Endodermal cell (in vitro differentiated cells): ENCODE measurements at places on chromosomes 3 and 15. TPM values are rescaled to one million over a fixed set of nuclear protein-coding genes. Genes with fewer than 3 reads are reported as not detected.

DNA sequence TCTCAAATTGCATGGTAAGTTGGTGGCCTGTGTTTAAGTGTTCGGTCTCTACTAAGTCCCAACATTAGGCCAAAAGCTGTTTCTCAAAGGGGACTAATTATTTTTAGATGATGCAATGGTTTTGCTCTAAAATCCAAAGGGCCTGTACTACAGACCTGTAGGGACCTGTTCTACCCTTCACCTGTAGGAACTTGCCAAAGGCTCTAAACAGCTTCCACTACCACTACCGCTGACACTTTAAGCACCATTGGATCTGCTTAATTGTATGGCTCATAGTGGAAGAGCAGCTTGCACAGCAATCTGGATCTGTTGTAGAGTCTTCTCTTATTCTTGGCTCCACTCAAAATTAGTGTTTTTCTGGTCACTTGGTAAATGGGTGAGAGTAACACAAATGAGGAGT is 346.8 kb downstream of the EPHA6 start:
- DNase-seq, result no peak
- no peak overlapping the region for H3K4me3 ChIP-seq
- H3K36me3 ChIP-seq, result no peaks in the 10 kb centered on the region
- no peaks in the 10 kb centered on the region for H3K27me3 ChIP-seq
- H3K27ac ChIP-seq, result no peak overlapping the region

DNA sequence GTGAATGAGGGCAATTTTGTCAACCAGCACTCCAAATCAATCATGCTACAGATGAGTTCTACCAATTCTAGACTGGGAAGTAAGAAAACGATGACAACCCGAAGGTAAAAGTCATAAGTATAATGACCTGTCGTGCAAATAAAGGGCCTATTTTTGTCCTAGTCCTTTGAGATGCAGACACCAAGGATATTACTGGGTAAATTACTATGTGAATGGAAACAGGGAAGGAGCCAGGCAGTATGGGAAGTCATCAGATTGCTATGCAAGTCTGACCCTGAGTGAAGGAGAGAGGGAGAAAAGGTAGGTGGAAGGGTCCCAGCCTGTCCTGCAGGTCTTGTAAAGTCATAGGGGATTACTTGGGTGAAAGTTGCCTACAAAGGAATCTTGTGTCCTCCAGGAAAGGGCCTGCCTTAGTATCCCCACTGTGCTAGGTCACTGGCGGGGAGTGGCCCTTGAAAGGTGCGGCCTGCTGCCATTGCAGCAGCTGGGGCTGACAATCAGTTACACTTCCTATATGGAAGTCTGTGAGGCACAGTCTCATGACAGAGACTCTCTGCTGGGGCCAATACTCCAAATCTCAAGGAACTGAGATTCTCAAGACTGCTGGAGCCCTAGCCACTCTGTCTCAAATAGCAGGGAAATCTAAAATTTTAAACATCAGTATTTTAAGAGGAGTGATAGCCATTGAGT is 149.9 kb upstream of the SLC2A2 start:
- no peak overlapping the region for H3K4me3 ChIP-seq
- no peaks in the 10 kb centered on the region for H3K36me3 ChIP-seq
- no peaks in the 10 kb centered on the region for H3K27me3 ChIP-seq
- peaks cover 4% of the 10 kb centered on the region for H3K4me1 ChIP-seq

GRCh38 chr3:13712682-13713180 is 163.8 kb downstream of the FBLN2 start:
- no peaks in the 10 kb centered on the region for H3K36me3 ChIP-seq
- H3K4me3 ChIP-seq, result no peak overlapping the region
- H3K27ac ChIP-seq, result no peak overlapping the region
- peak; percentile 7 for DNase-seq

Gene CNTN6
- 0.23 to 0.51 TPM (median 0.33 TPM) in 3 replicates for total RNA-seq

DNA sequence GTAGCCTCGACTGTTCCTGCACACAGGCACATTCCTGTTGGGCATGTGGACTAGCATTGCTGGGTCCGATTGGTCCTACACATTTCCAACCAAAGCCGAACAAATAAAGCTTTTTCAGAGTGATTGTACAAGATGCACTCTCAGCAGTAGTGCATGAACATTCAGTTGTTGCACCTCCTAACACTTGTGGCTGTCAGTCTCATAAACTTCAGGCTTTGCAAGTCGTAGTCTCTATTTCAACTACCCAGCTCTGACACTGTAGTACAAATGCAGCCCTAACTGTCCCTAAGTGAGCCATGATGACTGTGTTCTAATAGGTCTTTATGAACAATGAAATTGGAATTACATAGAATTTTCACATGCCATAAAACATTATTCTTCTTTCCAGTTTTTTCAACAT is 281.7 kb upstream of the ATP10A start:
- H3K27ac ChIP-seq, result no peak overlapping the region
- H3K4me3 ChIP-seq, result no peak overlapping the region
- no peak for DNase-seq

Gene ZNF502
- total RNA-seq, result 1.6 to 2.6 TPM (median 2.5 TPM) in 3 replicates

Gene THAP10
- 2.4 and 2.7 TPM in 2 replicates for total RNA-seq

DNA sequence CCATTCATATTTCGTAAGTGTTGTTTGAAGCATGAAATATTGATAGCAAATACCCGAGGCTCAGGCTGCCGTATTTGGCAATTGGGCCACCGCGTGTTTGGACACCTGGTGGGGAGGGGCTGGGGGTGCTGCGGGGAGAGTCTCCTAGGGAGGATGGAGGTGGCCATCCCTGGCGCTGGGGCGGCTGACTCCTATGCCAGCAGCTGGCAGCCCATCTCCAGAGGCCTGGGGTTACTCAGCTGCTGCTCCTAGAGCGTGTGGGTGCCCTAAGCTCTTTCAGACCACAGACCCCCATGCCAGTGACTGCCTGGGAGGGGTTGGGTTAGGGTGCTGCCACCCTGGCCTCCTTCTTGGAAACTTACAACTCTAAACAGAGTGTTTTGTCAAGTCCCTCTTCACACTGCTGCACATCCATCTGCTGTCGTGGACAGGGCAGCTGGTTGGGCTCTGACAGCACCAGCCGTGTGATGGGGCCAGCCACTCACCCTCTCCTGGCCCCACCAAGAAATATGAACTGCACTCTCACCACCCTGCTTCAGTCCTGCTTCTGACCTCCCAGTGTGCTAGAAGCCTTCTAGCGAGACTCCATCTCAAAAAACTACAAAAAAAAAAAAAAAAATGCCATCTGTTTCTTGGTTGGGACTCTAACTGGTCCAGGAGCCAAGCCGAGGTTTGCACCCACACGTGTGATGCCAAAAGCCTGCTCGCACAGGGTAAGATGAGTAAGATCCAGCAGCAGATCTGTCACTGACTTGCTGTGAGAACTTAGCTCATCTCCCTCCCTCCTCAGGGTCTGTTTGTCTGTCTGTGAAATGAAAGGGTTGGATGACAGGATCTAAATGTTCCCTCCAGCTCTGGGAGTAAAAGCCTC is 156.2 kb downstream of the MEGF11 start:
- H3K27ac ChIP-seq, result no peak overlapping the region
- no peaks in the 10 kb centered on the region for H3K36me3 ChIP-seq

- peaks cover 97% of the 10 kb centered on the region for H3K27me3 ChIP-seq
- no peak overlapping the region for H3K4me3 ChIP-seq
- no peak overlapping the region for H3K27ac ChIP-seq
- H3K4me1 ChIP-seq, result peaks cover 9% of the 10 kb centered on the region
- no peaks in the 10 kb centered on the region for H3K36me3 ChIP-seq
These were observed 767 bp upstream of the GATA2 start for GRCh38 chr3:128493570-128494366.

Gene ACY1
- 68.1 and 69.4 TPM in 2 replicates for total RNA-seq

GRCh38 chr3:188367678-188368077 is 213.7 kb downstream of the LPP start:
- H3K36me3 ChIP-seq, result no peaks in the 10 kb centered on the region
- no peak overlapping the region for H3K4me3 ChIP-seq
- no peak for DNase-seq
- no peak overlapping the region for H3K27ac ChIP-seq
- no peaks in the 10 kb centered on the region for H3K27me3 ChIP-seq

- H3K4me1 ChIP-seq, result no peaks in the 10 kb centered on the region
- H3K4me3 ChIP-seq, result no peak overlapping the region
These were observed 56.8 kb upstream of the ICE2 start for GRCh38 chr15:60535743-60536142.

GRCh38 chr15:63876085-63876662 is 42.4 kb upstream of the HERC1 start:
- H3K36me3 ChIP-seq, result no peaks in the 10 kb centered on the region
- no peak overlapping the region for H3K4me3 ChIP-seq
- peak; percentile 18 for DNase-seq
- peaks cover 46% of the 10 kb centered on the region for H3K27me3 ChIP-seq
- H3K4me1 ChIP-seq, result no peaks in the 10 kb centered on the region

GRCh38 chr15:57505949-57506391 is 85.7 kb upstream of the MYZAP start:
- H3K4me3 ChIP-seq, result no peak overlapping the region
- DNase-seq, result no peak
- H3K36me3 ChIP-seq, result peaks cover 12% of the 10 kb centered on the region
- H3K4me1 ChIP-seq, result peaks cover 29% of the 10 kb centered on the region

- no peaks in the 10 kb centered on the region for H3K27me3 ChIP-seq
- peaks cover 5% of the 10 kb centered on the region for H3K4me1 ChIP-seq
- H3K4me3 ChIP-seq, result no peak overlapping the region
- H3K27ac ChIP-seq, result no peak overlapping the region
- DNase-seq, result no peak
- no peaks in the 10 kb centered on the region for H3K36me3 ChIP-seq
These were observed 3.5 kb downstream of the CHRM5 start for GRCh38 chr15:33971811-33972210.

- H3K27ac ChIP-seq, result no peak overlapping the region
- H3K27me3 ChIP-seq, result no peaks in the 10 kb centered on the region
- H3K4me1 ChIP-seq, result peaks cover 12% of the 10 kb centered on the region
These were observed 184.3 kb downstream of the PLCH1 start for GRCh38 chr3:155560594-155560993.

Gene CATSPER2
- total RNA-seq, result 0.76 to 1.8 TPM (median 1.2 TPM) in 3 replicates

GRCh38 chr3:158105119-158105709 is 1.0 kb downstream of the SHOX2 start:
- H3K27ac ChIP-seq, result no peak overlapping the region
- DNase-seq, result peak; percentile 75
- no peaks in the 10 kb centered on the region for H3K36me3 ChIP-seq
- H3K27me3 ChIP-seq, result peaks cover 93% of the 10 kb centered on the region
- peak overlapping the region; percentile 77 for H3K4me3 ChIP-seq
- peaks cover 13% of the 10 kb centered on the region for H3K4me1 ChIP-seq

DNA sequence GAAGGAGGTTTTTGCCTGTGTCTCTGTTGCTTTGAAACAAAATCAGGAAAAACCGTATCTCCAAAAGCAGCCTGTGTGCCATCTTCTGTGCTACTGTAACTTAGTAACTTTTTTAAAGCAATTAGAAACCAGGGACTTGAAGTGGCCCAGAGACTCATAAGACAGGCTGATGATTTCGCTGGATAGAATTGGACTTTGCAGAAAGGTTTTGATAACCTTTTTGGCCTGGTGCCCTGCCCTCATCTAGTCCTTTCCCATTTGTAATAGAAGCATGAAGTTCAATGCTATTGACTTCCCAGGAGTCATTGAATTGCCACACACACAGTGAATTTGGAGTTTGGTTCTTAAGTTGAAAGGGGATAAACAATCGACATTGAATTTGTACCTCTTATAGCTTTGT is 157.2 kb downstream of the PTPRG start:
- H3K27me3 ChIP-seq, result no peaks in the 10 kb centered on the region
- no peak overlapping the region for H3K4me3 ChIP-seq
- H3K27ac ChIP-seq, result no peak overlapping the region
- no peak for DNase-seq
- H3K4me1 ChIP-seq, result peaks cover 5% of the 10 kb centered on the region
- no peaks in the 10 kb centered on the region for H3K36me3 ChIP-seq

Gene ARPP19
- total RNA-seq, result 199 to 219 TPM (median 214 TPM) in 3 replicates

DNA sequence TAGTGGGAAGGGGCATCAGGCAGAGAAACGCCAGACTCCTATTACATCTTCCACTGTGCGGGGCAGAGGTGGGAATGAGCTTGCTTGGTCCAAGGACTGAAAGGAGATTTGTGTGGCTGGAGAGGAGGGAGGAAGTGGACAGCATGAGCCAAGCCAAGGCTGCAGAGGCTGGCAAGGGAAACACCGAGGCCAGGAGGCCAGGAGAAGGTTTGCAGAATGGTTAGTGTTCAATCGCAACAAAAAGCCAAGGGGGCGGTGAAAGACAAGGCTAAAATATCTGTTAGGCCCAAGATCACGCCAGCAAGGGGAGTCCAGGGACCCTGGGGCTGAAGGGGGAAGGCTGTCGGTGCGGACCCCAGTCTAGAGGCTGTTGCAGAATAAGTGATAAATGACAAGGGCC is 75.8 kb downstream of the CPN2 start:
- DNase-seq, result peak; percentile 64
- H3K4me3 ChIP-seq, result no peak overlapping the region
- no peaks in the 10 kb centered on the region for H3K27me3 ChIP-seq
- no peaks in the 10 kb centered on the region for H3K36me3 ChIP-seq
